ENCODE measurements at places on chromosomes 2 and 18.

DNA sequence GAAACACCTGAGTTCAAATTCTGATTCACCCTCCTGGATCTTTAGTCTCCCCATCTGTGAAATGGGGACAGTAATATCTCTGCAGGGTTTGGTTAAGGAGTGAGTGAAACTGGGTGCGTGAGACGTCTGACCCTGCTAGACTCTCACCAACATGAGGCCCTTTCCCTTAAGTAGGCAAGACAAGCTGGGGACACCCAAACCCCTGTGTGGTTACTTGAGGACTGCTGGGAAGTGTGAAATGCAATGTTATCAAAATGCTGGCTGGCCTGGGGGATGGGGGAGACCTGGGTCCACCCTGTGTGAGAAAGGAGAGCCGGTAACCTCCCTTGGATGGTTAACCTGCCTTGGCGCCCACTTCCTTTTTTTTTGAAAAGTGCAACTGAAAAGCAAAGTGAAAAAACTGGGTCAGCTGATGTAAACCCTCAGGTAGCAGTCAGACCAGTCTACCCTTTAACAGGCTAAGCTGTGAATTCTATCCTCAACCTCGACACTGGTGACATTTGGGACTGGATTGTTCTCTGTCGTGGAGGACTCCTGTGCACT, 82.3 kb downstream of the INPP5D start:
- no peak for DNase-seq

- DNase-seq, result peak; percentile 100
Observed at GRCh38 chr2:218806346-218806978, 24.5 kb downstream of the CYP27A1 start.

DNA sequence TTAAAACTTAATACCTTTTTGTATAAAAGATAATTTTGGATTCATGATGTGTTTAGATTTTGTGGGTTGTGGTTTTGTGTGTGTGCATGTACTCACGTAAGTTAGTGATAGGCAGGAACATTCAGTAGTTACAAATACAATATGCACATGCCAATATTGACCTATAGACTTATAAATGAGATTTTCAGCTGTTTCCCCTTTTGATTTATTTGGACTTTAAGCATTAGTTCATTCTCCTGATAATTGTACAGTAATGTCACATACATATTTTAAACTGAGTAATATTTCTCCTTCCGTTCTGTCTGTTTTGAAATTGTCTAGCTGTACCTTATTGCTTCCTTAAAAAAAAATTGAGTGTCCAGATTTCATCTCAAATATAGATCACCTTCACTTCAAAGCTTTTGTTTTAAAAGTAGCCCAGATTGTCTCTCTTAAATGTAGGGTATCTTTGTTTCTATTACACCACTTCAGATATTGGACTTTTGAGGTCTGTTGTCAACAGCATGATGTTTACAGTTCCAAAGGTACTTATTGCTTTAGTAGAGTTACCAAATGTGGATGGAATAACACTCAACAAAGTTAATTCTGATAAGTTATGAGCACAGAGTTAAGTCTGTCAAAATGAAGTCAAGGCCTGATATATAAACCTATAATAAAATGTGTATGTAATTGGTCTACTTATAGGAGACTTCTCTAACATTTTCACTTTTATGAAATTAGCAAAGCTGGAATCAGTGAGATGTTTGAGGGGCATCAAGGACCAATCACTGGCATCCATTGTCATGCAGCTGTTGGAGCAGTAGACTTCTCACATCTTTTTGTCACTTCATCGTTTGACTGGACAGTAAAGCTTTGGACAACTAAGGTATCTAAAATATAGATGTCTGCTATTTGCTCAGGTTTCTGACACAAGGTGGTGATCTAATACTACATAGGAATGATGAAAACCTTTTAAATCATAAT, 42.0 kb downstream of the DYNC1I2 start:
- DNase-seq, result no peak

DNA sequence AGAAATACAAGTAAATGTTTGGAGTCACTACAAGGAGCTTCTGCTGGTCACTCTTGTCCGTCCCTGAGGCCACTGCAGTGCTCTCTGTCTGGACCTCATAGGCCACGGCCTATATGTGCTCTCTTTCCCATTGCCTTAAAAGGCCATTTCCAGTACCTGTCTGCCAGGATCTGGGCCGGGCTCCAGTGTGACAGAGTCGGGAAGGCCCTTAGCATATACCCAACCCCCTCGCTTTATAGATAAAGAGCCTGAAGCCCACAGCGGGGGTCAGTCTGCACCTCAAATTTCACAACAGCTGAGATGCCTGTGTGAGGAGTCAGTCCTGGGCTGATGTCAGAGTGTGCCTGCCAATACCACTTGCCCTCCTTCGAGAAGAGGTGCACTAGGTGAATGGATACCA, 39.9 kb downstream of the ADD2 start:
- peak; percentile 8 for DNase-seq

GRCh38 chr18:76441002-76441667, 53.9 kb downstream of the ZNF516 start:
- DNase-seq, result no peak

- DNase-seq, result peak; percentile 6
Observed at GRCh38 chr2:106020032-106020431, 174.1 kb downstream of the UXS1 start.

- DNase-seq, result no peak
Observed at GRCh38 chr2:76251342-76251741, 540.6 kb upstream of the GCFC2 start.
